ENCODE measurements at places on chromosomes 3 and 15. TPM values are rescaled to one million over a fixed set of nuclear protein-coding genes. Genes with fewer than 3 reads are reported as not detected.

GRCh38 chr15:100335335-100335999, 6.3 kb downstream of the ADAMTS17 start:
- DNase-seq: no peak

GRCh38 chr3:62332835-62333244, 40.5 kb downstream of the FEZF2 start:
- no peak for DNase-seq

- DNase-seq: no peak
Measured at GRCh38 chr3:105093371-105094252, 273.1 kb upstream of the ALCAM start.

GRCh38 chr3:59115364-59116232, 65.8 kb upstream of the CFAP20DC start:
- no peak for DNase-seq

DNA sequence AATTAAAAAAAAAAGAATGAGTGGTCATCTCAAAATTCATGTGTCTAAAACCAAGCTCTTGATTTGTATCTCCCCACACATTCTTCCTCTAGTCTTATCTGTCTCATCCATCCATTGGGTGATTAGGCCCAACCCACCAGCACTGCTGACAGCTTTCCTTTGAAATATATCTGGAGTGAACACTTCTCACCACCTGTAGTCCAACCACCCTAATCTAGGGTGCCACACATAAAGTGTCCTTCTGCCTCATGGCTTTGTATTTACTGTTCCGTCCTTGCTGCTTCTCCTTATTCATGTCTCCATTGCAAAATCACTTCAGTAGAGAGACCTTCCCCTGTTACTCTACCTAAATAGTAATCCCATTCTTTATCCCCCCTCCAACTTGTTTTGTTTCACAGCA, 82.4 kb upstream of the PTX3 start:
- no peak for DNase-seq

The LMAN1L gene
- not detected for total RNA-seq

The NFKBIZ gene
- 132 TPM for total RNA-seq

Data from thyroid gland (tissue), 4 donors.